Left renal pelvis (tissue), 4 donors: ENCODE measurements at places on chromosomes 4 and X. TPM values are rescaled to one million over a fixed set of nuclear protein-coding genes. Genes with fewer than 3 reads are reported as not detected.

DNA sequence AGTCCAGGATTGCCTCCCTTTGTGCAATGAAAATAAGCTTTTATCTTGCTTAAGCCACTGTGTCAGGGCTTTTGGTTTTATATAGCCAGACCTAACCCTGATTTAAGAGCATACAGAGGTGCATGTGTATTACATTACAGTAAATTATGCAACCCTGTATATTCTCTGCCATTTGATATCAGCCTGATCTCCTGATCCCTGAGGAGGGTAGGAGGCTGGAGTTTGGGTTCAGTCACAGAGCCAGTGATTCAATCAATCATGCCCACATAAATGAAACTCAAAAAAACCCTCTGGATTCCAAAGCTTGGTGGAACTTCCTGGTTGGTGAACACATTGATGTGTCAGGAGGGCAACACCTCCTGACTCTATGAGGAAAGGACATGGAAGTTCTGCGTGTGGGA, 7.3 kb upstream of the KLHL8 start:
- no peak for DNase-seq

DNA sequence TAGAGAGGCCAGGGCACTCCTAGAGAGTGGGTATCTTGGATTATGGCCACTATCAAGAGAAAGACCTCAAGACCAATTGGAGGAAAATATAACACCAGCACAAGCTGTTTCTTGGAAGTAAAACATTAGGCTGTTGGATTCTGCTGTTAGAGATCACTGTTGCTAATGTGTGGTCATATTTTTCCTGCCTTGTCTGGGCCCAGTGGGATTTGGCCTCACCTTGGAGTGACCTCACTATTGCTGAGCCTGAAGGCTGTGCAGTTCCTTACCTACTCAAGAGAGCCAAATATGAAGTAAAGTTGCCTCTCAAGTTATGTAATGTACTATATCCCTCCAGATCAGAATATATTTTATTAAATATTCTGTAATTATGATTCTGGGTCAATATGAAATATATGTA, 355.4 kb upstream of the CTSO start:
- DNase-seq, result no peak

- peak; percentile 47 for DNase-seq
Measured at GRCh38 chr4:37762294-37762990, 64.0 kb upstream of the PGM2 start.

- no peak for DNase-seq
Measured at GRCh38 chrX:47936224-47936939, 67.4 kb downstream of the ZNF182 start.

- DNase-seq, result no peak
Measured at GRCh38 chr4:72442715-72443114, 126.3 kb downstream of the ADAMTS3 start.

DNA sequence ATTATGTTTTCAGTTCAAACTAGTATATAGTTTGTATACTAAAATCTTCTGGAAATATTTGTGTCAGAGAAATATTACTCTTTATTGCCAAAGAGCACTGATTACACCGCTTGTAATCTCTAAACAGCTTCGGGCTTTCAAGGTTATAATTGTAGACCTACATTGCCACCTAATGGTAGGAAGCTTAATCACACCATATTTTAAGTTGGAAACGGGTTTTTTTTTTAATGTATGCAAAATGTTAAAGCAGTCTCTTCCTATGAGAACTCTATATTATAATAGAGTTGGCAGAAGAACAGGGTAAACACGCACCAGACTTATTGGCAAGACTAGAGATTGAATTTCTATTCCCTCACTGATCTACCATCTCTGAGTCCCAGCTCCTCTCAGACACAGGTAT, 19.5 kb upstream of the NFXL1 start:
- DNase-seq, result no peak

- DNase-seq, result no peak
Measured at GRCh38 chr4:144288011-144288903, 147.7 kb upstream of the GYPA start.

DNA sequence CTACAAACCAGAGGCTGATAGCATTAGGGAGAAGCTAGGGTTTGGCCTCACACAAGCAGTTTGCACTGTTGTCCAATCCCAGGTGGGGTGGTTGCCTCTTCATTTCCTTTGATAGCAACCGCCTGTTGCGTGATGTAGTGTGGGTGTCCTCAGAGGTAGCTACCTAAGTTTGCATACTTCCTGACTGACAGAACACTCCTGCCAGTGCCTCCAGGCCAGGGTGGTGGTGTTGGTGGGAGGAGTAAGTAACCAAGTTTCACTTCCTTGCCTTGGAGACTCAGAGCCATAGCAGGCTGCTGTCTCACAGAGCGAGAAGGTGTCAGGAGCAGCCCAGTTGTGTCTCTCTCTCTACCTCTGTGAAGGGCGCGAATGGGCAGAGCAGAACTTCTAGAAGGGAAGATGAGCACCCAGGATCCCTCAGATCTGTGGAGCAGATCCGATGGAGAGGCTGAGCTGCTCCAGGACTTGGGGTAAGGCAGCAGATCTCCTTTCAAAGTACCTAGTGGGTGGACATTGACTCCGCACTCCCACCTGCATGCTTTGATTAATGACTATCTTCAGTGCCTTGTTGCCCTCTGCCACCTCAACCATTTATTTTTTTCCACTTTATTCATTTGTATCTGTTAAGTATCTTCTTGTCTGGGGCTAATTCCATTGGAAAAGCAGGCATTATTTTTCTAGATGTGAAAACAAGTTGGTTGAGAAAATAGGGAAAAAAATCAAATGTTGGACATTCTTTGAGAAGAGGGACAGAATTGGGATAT, at the start of gene DAPP1:
DAPP1 (plus strand) TSS at position 283 of the 764 bp plus-strand sequence; CDS start at position 370, 87 bp downstream.
- peak; percentile 9 for DNase-seq

GRCh38 chr4:145277011-145277410, 96.6 kb upstream of the OTUD4 start:
- DNase-seq, result no peak

GRCh38 chr4:54065282-54066087, 1.1 kb upstream of the CHIC2 start:
- no peak for DNase-seq

DNA sequence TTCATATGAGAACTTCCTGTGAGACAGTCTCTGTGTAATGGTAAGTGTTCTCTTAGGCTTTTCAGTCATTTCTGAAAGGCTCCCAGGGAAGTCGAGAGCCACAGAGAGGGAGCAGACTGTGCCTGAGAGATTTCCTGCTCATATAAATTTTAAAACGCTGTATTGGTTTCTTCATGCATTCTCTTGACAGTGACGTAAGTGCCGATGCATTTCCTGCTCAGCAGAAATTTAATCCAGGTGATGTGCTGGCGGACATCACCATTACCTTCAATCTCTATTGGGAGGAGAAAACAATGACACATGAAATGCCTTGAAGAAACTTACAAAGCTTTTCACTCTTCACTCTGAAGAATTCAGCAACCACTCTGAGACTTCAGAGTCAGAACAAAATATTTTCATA, 383.6 kb downstream of the BMPR1B start:
- no peak for DNase-seq

GRCh38 chr4:47827343-47828047, 10.4 kb downstream of the CORIN start:
- DNase-seq, result no peak

The GUCY1B1 gene
- 70.5 TPM for polyA plus RNA-seq

The TBC1D8B gene
- polyA plus RNA-seq, result 6.5 TPM

The ACE2 gene
- polyA plus RNA-seq, result 33.0 TPM
